ENCODE measurements at places on chromosomes 5 and 9.

- no peak for DNase-seq
These were observed 28.2 kb downstream of the BAAT start for GRCh38 chr9:101356619-101357018.

GRCh38 chr9:70422371-70423043 is 8.1 kb upstream of the KLF9 start:
- DNase-seq, result no peak

DNA sequence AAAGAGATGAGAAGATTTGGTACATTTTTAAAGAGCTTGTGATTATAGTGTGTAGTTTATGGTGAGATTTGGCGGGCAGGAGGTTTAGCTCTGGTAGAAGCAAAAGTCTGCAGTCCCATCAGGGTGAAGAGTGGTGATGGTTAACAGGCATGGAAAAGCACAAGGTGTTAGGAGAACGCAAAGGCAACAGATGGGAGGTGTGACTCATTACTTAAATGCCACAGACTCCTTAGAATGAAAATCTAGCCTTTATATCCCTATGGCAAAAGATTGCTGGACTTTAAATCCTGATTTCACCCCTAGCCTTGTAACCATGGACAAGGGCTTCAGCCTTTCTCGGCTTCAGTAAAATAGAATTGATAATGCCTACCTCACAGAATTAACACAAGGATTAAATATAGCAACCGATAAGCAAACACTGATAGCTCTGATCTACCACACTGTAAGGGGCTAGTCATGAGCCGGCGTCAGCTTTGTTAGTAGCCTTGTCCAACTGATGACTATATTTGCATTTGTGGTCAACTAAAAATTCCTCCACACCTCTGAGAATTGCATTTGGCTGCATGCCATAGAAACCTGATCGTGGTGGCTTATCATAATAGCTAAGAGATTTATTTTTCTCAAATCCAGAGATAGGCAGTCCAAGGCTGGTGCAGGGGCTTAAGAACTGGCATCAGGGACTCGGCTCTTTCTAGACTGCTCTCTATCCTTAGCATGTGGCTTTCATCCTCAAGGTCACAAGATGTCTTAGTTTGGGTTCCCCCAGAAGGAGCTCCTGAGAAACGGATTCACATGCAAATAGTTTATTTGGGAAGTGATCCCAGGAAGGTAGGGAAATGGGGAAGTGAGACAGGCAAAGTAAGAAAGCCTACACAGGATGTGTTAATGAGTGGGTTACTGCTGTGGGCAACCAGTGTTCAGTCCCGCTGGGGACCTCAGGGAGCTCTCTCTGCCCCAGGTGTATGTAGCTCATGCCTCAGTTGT is 19.6 kb downstream of the MFAP3 start:
- DNase-seq, result no peak

DNA sequence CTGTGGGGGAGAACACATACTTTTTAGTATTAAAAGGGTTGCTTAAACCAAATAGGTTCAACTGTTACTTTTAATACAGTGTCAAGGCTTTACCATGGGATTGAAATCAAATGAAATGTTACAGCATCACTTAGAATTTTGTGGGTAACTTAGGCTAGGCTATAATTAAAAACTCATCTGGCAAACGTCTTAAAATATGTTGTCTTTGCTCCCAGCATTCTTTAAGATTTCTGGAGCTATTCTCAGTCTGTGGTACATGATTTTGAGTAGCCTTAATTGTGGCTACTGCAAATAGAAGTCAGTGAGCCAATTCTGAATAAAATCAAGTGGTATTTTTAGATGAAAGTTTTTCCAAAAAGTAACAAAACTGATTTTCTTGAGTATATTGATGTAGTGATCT is 30.7 kb downstream of the UHRF2 start:
- DNase-seq, result no peak

- DNase-seq, result no peak
These were observed 55.7 kb downstream of the NXNL2 start for GRCh38 chr9:88590558-88591146.

DNA sequence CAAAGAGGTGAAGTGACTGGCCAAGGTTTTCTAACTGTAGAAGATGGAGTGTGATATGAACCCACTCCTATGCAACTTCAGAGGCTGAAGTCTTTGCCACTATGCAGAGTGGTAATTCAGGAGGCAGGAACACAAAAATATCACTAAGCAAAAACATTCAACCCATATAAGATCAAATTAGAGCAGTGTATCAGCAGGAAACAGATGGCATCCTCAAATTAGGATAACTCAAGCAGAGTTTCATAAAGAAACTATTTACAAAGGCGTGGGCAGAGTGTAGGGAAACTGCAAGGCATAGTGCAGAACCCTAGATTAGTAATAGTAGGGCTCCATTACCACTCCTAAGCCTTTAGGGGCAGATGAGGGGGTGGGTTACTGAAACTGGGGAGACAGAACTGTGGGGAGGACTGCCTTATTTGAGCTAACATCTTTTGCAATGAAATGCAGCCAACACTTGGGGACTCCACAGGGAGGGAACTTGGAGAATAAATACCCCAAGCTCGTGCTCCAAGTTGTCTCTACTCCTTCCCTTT is 72.2 kb downstream of the PTTG1 start:
- DNase-seq, result no peak

DNA sequence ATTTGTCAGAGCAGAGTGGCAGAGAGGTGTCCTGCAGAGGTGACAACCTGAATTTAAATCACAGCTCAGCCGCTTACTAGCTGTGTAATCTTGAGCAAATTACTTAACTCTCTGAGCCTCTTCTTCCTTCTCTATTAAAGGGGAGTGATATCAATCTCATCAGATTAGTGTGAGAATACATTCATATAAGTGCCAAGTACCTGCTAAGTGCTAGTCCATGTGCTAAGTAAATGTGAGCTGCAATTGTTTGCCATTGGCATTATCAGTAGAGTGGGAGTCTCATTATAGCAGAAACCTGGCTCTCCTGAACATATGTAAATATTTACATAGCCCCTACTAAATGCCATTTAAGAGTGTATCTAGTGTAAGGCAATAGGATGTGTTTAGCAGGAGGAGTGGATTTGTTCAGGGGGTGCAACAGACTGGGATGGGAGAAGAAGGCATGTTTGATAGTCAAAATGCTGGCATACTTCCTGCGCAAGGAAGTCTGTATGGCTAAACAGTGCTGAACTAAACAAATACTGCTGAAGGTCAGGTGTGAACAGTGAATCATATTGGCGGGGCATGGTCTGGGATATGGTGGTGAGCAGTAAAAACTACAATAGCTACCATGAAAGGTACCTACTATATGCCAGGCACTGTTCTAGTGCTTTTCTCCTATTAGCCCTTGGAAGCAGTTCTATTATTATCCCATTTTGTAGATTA is 74.5 kb downstream of the F2RL2 start:
- DNase-seq, result no peak

DNA sequence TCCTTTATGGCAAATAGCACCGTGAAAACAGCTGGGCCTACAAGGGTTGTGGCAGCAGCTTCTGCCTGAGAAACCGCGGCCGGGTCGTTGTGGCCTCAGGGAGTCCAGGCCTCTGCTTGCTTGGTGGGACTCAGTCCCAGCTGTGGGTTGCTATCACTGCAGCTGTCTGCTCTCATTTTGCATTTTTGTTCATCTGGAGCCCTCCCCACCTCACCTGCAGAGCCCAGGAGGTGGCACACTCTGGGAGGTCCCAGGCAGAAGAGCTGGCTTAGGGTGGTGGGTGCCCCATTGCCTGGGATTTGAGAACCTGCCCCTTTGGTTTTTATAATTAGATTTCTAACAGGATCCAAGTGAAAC is 138.4 kb downstream of the GADD45G start:
- no peak for DNase-seq

DNA sequence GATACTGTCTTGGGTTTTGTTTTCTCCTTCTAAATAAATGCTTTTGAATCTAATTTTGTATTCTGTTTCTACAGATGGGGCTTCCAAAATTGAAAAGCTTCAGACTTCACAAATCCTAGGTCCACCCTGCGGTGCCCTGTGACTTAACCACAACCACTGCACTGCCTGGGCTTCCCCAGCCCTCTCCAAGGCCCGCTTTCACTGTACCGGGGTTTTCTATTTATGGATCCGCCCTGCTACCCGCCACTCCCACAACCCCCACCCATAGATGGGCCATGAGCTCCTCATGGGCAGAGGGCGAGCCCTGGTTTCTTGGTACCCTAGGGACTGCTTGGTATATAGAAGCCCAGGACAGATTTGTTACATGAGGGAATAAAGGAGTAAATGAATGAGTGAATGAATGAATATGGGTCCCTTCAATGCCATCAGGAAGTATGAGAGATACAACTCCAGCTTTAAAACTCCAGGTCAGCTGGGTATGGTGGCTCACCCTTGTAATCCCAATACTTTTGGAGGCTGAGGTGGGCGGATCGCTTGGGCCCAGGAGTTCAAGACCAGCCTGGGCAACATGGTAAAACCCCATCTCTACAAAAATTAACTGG is 39.8 kb upstream of the NEK6 start:
- no peak for DNase-seq

DNA sequence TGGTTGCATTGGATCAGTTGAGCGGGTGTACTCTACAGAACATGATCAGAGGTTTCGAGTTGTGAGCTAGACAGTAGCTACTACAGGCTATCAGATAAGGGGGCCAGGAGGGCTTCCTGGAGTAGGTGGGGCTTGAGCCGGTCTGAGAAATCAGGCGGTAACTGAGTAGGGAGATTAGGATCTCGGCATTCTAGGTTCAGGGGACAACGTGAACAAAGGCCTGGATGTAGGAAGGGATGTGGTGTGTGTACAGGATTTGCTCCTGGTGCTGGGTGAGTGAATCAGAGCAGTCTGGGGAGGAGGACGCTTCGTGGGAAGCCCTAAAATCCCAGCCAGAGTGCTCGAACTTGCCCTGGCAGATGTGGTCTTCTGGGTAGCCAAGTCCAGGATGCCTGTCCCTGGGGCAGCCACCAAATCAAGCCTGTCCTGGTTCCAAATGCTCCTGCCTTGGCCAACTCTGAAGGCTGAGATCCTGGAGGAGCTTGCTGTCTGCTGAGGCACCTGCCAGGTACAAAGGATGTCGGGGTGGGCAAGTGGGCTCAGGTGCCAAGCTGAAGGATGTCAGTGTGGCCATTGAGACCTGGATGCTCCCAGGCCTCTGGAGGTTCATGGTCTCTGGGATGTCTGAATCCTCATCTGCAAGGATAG is 33.4 kb downstream of the STC2 start:
- DNase-seq, result no peak

GRCh38 chr9:33752130-33752637 is 43.2 kb upstream of the PRSS3 start:
- no peak for DNase-seq

DNA sequence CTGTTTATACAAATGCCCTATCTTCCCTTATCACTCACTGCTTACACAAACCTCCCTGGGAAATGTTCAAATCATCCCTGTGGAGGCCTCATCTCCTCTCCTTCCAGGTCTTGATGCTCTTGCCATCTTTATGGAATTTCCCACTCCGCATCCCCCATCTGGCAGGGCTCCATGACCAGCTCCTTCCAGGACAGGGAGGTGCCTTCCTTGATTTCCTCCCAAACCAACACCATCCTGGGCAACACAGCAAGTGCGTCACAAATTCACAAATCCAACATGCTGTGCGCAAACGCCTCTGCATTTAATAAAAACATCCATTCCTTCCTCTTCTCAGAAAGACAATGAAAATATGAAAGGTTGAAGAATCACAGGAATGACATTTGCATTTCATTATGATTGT is 51.7 kb downstream of the EPB41L4A start:
- DNase-seq, result no peak

GRCh38 chr5:143850050-143850683 is 38.2 kb downstream of the HMHB1 start:
- DNase-seq, result no peak

GRCh38 chr5:143213231-143213850 is 190.1 kb downstream of the NR3C1 start:
- DNase-seq, result no peak

DNA sequence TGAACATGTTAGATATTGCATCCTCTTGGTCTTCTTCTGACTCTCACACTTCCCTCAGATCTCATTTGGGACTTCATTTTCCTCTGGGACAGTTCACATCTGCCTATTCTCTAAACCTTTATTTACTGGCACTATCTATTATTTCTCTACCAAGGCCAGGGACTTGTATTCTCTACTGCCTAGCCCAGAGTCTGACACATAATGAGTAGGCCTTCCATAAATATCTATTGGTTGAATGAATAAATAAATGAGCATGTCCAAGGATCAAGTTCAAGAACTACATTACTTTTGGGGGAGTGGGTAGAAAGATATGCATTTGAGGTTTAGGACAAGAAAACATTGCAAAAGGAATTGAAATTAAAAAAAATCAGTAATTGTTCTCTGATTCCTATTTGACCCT is 250.3 kb downstream of the TRIM32 start:
- DNase-seq, result no peak

- no peak for DNase-seq
These were observed 320.1 kb downstream of the ADGRV1 start for GRCh38 chr5:90878549-90879196.

- no peak for DNase-seq
These were observed 25.9 kb downstream of the BOD1 start for GRCh38 chr5:173590436-173591055.

DNA sequence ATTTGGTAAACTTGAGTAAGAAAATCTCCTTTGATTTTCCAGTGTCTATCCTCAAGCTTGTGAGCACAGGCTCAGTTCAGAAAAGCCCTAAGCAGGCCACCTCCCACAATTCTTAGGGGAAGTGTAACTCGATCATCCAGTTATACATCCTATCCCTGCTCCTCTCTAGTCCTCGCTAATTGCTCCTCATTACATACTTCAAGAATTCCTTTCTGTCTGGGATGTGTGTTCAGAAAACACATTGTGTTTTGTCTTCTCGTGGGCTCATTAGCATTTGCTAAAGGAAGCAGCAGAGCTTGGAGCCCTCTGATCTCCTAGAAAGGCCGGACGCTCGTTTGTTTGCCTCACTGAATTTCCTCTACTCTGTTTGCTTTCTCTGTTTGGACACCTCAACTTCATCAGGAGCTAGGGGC is 268.2 kb upstream of the RFX3 start:
- no peak for DNase-seq

DNA sequence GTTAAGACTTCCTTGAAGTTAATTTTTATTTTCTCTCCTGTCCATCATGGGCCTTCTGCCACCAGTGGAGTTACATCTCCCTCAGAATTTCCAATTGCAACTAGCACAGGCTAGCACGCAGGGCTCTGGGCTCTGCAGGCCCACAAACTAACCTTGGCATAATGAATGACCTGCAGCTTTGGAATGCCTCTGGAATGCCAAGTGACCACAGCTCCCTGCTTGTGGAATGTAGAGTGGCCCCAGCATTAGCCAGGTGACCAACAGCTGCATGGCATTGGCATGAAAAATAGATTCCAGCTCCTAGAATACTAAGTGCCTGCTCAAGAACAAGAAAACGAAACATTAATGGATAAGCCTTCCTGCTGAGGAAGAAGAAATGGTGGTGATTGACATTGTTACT is 726.1 kb downstream of the BRINP1 start:
- DNase-seq, result no peak

- no peak for DNase-seq
These were observed 195.3 kb downstream of the CACNA1B start for GRCh38 chr9:138072897-138073296.

DNA sequence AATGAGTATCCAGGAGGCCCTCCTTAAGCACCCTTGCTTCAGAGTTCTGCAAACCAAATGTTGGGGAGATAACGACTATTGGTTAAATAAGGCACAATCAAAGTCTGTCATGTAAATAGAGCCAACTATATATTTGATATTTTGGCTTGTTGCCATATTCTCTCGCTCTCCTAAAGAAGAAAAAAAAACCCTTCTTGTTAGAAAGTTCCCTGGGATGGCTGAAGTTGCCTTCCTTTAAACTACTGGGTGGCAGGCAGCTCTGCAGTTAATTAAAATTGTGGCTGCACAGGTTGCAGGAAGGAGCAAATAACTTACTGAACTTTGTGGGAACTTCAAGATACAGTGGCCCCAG is 227.0 kb upstream of the ANKRD55 start:
- DNase-seq, result no peak
